MV-4-11 (cell line): ENCODE measurements at places on chromosomes 7 and 10.

DNA sequence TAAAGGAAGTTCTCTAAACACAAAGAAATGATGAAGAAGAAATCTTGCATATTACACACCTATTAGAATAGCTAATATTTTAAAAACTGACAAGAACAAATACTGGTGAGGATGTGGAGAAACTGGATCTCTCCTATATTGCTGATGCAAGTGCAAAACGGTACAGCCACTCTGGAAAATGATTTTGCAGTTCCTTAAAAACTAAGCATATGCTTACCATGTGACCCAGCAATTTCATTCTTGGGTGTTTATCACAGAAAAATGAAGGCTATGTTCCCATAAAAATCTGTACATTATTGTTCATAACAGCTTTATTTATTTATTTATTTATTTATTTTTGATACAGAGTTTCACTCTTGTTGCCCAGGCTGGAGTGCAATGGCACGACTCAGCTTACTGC is 14.9 kb upstream of the PLEKHA1 start:
- no peak for DNase-seq

GRCh38 chr7:100824499-100825214 is 2.7 kb downstream of the EPHB4 start:
- no peak for DNase-seq

- DNase-seq = no peak
These were observed 141.4 kb downstream of the LSMEM1 start for GRCh38 chr7:112622159-112622715.

GRCh38 chr10:72832701-72833100 is 60.8 kb upstream of the OIT3 start:
- DNase-seq = no peak

GRCh38 chr7:97126483-97127171 is 9.1 kb downstream of the SDHAF3 start:
- no peak for DNase-seq

GRCh38 chr7:23338863-23339262 is 39.7 kb downstream of the MALSU1 start:
- no peak for DNase-seq

DNA sequence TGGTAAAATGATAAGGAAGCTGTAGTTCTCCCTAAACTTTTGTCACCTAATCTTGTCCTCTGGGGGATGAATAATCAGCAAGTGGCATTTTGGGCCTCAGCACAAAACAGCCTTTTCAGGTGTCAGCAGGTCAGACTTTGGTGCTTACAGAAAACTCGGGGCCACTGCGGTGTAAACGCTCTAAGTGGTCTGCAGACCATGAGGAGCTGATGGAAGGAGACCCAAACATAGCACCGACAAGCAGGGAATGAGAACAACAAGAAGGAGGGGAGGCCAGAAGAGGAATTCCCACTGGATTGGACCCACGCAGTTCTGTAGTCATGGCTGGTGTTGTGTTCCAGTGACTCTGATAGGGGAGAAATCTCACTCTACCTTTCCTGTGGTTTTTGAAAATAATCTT is 45.4 kb downstream of the RAMP3 start:
- DNase-seq = no peak

GRCh38 chr7:37323966-37324365 is 124.7 kb downstream of the ELMO1 start:
- DNase-seq = no peak

DNA sequence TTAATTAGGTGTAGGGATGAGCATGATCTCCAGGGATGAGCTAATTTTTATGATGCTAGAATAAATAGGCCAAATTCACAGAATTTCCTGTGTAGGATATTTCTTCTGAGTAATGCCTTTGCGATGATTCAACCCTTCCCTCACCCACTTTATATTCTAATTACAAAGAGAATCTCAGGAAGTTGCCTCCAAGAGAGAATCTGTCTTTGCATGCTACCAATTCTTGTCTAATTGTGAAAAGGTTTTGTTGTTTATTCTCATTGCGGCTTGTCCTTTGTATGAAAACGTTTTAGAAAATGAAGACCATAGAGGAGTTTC is 6.3 kb downstream of the C7orf57 start:
- no peak for DNase-seq

DNA sequence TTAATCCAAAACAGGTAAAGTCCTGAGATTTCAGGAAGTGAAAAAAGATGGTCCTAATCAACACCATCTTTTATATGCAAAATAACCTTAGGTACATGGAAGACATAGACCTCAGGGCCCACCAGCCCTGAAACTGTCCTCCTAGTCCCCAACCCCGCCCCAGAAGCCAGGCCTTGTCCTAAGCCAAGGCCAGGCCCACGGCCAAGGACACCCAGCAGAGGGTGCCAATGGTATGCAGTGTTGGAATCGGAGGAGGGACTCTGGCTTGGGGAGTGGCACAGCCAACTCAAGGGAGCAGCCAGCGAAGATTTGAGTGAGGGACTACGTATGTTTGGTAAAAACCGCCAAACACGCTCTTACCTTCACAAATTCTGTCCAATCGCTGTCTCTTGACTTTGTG is 96.7 kb downstream of the ZRANB1 start:
- peak; percentile 2 for DNase-seq

GRCh38 chr10:59300386-59300785 is 62.0 kb downstream of the FAM13C start:
- DNase-seq = no peak

DNA sequence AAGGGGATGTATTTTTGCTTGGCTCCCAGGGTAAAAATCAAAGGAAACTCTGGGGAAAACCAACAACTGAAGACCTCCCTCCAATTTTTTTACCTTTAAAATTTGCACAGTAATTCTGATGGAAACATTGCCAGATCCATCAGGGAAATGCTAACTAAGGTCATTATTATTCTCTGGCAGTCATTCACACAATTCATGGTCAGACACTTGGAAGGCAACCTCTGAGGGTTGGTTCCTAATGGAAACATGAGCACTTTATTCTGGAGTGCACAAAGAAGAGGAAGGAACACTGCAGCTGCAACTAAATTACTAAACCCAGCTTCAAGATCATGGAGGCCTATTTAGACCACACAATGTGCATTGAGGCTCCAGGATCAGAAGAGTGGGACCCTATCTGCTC is 34.2 kb downstream of the SRI start:
- no peak for DNase-seq

- DNase-seq = no peak
These were observed 552.4 kb upstream of the GALNT17 start for GRCh38 chr7:70579397-70580097.

- DNase-seq = peak; percentile 14
These were observed 748 bp upstream of the SH3PXD2A start for GRCh38 chr10:103855852-103856796.

DNA sequence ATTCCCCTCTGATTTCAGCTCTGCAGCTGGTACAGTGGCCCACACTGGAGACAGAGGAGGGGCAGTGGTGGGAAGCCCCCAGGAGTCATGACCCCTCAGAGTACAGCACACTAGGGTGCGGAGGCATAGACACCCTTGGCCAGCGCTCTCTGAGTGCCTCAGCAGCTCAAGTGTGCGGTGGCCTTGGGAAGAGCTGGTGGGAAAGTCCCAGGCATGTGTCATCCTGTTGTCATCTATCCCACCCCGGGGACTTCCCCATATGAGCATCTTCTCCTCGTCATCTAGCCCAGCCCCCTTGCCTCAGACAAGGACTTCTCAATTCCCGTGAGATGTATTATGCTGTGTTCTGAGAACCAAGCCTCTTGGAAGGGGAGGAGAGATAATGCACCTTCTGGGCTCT is 15.6 kb upstream of the PPIF start:
- peak; percentile 81 for DNase-seq

- no peak for DNase-seq
These were observed 678.5 kb upstream of the ANKRD30A start for GRCh38 chr10:36446881-36447280.

GRCh38 chr10:11358011-11358410 is 253.4 kb downstream of the USP6NL start:
- peak; percentile 82 for DNase-seq

DNA sequence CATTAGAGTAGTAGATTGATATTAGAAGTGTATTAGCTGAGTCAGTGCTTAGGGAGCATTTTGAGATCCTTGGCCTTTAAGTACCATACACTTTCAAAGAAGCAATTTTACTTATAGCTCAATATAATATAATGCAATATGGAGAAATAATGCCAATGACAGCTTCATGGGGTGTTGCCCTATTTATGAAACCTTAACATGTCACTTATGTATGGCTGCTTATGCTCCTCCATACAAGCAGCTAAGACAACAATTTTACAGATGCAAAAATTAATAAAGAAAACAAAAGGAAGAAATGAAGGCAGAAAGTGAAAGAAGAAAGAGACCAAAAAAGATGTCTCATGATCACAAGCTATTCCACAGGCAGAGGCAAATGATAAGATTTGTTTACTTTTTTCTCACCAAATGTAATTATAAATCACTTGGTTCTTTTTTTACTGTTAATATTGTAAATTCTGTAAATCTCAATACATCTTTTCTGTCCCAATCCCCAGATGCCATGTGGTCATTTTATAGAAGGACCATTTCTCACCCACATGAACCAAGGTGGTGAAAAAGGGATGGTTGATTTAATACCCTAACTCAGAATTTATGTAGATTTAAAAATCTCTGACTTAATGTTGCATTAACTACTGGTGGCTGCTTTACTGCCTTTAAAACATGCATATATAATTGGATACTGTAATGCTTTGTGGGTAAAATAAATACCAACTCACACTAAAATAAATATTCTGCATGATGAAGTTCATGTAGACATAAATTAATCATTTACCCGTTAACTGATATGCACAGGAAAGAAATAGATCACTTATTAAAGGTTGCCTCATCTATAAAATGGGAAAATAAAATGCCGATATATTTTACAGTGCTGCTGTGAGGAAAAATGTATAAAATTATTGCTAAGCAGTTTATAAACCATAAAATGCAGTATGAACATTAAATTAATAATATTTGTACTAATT is 33.5 kb upstream of the RHOBTB1 start:
- DNase-seq = no peak

- DNase-seq = no peak
These were observed 36.0 kb upstream of the NRG3 start for GRCh38 chr10:81838950-81839349.

- DNase-seq = no peak
These were observed 65.2 kb upstream of the FAM20C start for GRCh38 chr7:127064-127598.

GRCh38 chr10:116110736-116111135 is 162.3 kb downstream of the GFRA1 start:
- DNase-seq = no peak

GRCh38 chr7:41375582-41375981 is 327.3 kb downstream of the INHBA start:
- no peak for DNase-seq

DNA sequence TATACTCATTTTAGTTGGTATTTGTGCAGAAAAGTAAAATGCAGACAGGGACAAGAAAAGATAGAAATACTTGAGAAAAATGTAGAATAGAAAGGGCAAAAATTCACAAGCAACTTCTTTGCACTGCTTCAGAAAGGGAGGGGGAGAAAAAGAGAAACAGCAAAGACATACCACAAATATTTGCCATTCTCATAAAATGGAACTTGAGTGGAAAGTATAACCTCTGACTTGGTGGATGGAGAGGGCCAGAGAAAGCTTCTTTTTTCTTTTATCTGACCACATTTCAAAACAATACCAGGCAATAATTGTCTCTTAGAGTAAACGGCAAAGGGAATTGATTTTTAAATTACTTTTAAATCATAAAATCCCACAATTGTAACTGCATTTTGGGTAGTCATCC is 35.8 kb upstream of the TRUB1 start:
- no peak for DNase-seq

DNA sequence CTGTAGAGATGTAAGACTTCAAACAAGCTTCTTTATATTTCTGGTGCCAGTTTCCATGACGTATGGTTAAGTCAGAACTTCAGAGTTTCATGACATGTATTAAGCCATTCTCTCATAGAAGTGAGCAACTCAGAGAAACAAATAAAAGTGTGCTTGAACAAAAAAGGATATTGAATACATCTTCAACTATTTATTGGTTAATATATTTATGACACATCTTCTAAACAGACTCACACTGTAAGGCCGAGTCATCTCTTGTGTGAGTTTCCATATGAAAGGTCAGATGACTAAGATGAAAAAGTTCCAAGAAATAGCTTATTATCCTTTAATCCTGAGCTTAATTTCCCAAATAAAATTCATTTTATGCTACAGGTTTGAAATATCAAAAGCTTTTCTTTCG is 105.5 kb upstream of the CSTF2T start:
- no peak for DNase-seq

GRCh38 chr10:126663328-126663727 is 7.2 kb downstream of the C10orf90 start:
- DNase-seq = peak; percentile 85

DNA sequence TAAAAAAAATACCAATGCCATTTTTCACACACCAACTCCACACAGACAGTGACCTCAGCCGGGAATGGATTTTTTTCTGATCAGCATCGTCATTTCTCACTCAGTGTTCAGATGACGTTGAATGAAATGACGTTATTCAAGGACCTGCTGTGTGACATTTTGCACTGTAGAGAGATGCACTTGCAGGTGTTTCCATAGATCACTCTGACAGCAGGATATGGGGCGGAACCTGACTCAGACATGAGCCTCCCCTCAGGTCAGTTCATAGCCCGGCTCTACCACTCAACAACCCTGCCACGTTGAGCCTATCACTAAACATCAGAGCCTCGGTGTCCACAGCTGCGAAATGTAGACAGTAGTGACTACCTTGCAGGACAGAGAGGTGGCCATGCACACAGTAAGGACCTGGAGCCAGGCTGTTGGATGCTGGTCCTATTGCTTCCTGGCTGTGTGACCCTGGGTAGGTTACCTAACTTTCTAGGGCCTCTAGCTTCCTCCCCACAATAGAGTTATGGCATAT is 41.4 kb upstream of the ANTXRL start:
- no peak for DNase-seq

DNA sequence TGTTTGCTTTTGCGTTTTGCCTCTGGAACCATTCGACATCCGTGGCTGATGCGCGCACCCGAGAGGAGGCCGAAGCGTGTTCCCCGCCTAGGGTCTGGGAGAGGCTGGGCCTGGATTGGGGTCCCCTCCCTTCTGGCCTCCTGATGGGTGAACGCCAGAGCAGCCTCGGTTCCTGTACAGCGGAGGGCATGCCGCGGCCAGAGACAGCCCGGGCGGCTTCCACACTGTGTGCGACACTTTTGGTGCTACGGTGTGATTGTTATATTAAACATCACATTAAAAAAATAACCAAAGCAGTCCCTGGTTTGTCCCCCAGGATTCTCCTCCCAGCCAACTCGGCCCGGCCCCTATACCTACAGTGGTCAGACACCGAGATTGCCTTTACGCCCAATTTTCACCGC is 3.7 kb upstream of the HOXA7 start:
- DNase-seq = no peak

- DNase-seq = no peak
These were observed 78.7 kb upstream of the MKLN1 start for GRCh38 chr7:131249003-131249402.

DNA sequence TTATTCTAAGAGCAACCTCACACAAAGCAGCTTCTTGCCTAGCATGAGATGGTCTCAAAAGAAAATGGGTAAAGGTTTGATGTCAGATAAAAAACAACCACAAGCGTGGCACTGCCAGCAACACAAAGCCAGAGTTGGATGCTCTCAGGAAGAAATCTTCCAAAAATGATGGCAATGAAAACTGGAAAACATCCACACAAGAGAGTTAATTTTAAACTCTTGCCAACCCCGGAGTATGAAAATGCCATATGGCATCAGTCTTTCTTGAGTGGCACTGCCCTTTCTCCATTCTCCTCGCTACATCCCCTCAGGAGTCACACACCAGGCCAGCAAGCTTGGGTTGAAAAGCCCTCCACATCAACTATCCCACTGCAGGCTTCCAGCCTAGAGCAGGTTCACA is 41.0 kb downstream of the CADPS2 start:
- DNase-seq = no peak

- no peak for DNase-seq
These were observed 5.5 kb upstream of the PITRM1 start for GRCh38 chr10:3178042-3178441.
